ENCODE measurements at places on chromosomes 12 and 14.

DNA sequence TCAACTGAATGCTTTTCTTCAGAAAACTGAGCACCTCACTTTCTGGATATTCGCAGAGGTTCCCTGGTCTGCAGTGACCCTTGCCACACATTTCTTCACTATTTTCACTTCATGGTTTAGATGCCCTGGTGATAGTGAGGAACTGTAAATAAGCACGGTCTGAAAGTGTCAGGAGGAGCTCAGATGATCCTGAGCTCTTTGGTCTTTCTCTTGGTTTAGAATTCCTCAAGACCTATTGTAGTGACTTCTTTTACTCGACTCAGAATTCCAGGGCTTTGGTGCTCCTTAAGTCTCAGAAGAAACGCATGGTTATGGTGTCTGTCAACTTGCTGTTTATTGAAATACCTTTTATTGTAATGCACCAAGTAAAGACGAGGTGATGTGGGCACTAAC, 84.0 kb downstream of the SAMD4A start:
- DNase-seq = no peak

DNA sequence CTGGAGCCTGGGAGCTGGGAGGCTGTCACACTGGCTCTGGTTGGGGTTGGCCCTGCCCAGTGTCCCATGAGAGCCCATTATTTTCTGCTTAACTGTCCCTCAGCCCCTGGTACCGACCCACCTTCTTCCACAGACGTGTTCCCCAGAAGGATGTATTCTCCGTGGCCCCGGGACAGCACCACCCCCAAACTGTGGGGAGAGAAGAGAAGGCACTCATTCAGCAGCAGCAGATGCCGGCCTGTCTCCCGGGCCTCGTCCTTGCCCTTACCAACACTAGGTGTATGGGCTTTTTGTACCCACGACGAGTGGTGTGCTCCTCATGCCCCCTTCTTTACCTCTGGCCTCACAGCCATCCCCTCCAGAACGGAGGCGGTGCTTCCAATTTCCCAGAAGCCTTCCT, 38.1 kb downstream of the LRTM2 start:
- no peak for DNase-seq

DNA sequence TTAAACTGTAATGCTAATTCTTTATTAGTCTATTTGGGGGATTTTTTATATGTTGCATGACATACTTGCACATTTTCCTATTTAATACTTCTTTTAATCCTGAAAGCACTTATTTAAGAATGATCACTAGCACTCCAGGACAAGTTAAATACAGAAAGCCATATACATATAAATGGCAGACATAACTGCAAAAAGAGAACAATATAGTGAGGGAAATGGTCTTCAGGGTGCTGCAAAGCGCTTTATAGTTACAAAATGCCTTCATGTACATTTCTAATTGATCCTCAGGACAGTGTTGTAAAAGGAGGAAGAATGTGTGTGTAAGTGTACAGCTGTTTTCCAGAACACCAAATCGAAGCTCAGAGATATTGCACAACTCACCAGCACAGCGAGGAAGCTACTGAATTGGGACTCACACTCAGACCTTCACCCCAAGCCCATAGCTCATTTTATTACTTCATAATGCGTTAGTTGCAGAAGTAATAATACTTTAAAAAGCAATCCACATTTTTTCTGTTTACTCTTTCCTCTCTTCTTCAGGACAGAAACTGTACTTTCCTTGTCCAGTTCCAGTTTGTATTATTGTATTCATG, 428.2 kb downstream of the RAD51B start:
- DNase-seq = no peak

DNA sequence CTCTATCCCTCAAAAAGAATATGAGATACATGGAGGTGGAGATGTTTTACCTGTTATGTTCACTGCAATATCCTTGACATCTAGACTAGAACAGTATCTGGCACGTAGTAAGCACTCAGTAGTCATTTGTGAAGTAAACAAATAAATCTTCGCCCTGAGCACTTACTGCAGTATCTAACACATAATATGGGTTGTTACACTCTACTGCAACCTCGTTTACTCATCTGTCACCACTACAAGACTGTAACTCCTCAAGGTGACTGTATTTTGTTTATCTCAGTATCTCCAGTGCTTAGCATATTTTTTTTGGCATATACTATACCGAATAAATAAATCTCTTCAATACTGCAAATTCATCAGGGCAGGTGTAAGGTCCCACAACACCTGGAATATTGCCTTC, 66.1 kb downstream of the WASHC3 start:
- no peak for DNase-seq

- DNase-seq = no peak
These were observed 503.5 kb downstream of the PCNX1 start for GRCh38 chr14:71410578-71411284.

DNA sequence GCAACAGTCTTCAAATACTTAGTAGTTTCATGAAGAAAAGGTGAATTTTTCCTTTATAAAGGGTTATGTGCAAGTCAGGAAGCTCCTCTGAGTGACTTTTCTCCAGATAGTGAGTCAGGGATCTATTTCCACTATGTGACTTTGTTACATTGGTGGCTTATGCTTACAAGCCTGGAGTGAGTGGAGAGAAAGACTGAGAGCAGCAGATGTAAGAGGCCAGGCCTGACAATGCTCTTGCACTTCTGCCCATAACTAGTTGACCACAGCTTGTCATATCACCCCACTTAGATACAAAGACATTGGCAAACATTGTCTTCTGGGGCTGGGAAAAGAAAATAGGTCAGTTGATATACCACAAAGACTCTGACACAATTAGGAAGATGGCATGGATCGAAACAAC, 236.5 kb downstream of the PDZRN4 start:
- DNase-seq = no peak

DNA sequence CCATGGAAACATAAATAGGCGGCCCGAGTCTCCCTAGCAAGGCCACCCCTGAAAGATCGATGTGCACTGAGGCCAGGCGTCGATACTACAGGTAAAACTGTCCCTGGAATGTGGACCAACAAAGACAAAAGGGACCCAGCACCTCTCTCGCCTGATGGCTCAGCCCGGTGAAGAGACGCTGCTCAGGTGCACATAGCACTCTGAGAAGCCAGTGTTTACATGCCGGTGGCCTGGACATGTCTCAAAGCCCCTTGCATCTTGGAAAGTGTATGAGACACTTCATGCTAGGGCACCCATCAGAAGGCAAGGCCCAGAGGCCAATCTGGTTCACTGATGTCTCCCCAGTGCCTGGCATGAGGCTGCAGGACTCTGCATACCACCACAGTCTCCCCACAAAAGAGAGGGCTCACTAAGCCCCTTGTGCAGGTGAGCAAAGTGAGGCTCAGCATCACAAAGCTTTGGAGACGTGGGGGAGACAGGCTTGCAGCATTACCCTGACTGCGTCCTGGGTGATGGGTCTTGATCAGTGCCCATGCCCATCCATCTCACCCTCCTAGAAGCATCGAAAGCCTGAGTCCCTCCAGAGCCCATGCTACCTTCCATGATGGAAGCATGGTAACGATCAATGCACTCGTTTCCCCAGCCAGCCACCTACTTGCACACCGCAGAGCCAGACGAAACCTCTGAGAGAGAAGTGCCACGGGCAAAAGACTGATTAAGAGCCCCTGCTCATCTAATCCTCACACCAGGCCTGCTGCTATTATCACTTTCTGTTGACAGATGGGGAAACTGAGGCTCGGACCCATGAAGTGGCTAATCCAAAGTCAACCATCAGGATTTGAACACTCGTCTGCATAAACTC, 16.1 kb downstream of the BCL11B start:
- no peak for DNase-seq

- no peak for DNase-seq
These were observed 5.7 kb upstream of the NEK9 start for GRCh38 chr14:75132382-75133086.

GRCh38 chr12:3137814-3138445, 60.8 kb downstream of the TSPAN9 start:
- no peak for DNase-seq
